ENCODE measurements at places on chromosomes 11 and 22. TPM values are rescaled to one million over a fixed set of nuclear protein-coding genes. Genes with fewer than 3 reads are reported as not detected.

PATE4 gene
- not detected for total RNA-seq

ARHGAP32 gene
- 12.4 TPM for total RNA-seq

STARD10 gene
- total RNA-seq, result 4.3 TPM

PAMR1 gene
- not detected for total RNA-seq

SAA4 gene
- not detected for total RNA-seq

KRTAP5-10 gene
- not detected for total RNA-seq

ELFN2 gene
- 0.02 TPM for total RNA-seq

RAB36 gene
- total RNA-seq, result 0.67 TPM

NLRP14 gene
- total RNA-seq, result 0.07 TPM

DNA sequence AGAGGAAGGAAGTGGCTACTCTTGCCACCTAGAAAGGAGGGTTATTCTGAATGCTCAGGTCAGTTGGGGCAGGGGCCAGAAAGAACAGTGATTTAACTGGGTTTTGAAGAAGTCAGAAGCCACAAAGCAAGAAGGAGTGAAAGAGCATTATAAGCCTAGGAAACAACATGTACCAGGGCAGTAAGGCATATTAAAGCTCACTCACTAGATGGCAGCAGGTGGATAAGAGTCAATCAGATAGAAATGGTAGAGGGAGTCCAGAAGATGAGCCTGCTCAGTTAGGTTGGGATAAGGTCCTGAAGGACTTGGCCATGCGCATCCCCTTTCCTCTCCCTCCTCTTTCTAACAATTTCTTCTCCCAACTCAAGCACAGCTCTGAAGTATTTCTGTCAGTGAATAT is 22.0 kb upstream of the PATE1 start:
- peak; percentile 6 for DNase-seq

GRCh38 chr11:103364687-103365086 is 255.5 kb downstream of the DYNC2H1 start:
- no peak for DNase-seq

GRCh38 chr11:63851364-63851763 is 12.5 kb downstream of the MARK2 start:
- DNase-seq, result no peak

- DNase-seq, result no peak
Measured at GRCh38 chr22:23026777-23027176, 43.5 kb upstream of the GNAZ start.

GRCh38 chr11:67408437-67409200 is 4.7 kb downstream of the TBC1D10C start:
- DNase-seq, result no peak

DNA sequence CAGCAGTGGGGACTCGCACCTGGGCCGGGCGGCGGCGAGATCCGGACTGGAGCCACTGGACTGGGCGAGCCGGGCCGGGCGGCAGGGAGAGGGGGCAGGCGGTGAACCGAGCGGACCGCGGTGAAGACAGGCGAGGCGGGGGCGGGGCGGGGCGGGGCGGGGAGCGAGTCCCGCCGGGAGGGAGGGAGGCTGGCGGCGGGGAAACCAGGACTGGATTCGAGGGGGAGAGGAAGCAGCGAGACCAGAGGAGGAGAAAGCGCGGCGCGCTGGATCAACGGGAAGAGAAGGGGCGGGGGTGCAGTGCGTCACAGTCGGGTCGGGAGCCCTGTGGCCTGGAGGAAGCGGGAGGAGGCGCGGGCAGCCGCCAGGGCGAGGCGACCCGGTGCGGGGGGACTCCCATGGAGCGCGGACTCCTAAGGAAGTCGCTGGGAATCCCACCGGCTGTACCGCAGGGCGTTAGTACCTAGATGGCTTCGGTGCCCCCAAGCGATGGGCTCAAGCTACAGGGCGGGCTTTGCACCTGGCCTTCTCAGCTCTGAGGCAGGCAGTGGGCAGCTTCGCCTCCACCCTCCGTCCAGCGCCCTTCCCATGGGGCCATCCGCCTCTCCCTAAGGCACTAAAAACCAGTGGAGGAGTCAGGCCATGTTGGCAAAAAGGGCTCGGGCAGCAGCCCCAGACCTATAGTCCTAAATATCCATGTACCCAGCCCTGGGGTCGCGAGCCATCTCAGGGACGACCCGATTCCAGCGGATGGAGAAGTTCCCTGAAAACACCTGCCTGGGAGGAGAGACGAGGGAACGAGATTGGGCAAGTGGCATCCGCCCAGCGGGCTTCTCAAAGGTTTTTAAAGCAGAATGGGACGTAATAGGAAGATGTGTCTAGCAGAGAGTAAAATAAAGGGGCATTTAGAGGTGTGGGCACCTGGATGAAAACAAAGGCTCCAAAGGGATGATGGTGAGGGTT is at the start of gene TMEM121B:
Gene TMEM121B, minus strand, starts transcription at position 128 of the 963 bp plus-strand sequence. CDS start 233 bp downstream, outside the sequence.
- DNase-seq, result peak; percentile 8

DNA sequence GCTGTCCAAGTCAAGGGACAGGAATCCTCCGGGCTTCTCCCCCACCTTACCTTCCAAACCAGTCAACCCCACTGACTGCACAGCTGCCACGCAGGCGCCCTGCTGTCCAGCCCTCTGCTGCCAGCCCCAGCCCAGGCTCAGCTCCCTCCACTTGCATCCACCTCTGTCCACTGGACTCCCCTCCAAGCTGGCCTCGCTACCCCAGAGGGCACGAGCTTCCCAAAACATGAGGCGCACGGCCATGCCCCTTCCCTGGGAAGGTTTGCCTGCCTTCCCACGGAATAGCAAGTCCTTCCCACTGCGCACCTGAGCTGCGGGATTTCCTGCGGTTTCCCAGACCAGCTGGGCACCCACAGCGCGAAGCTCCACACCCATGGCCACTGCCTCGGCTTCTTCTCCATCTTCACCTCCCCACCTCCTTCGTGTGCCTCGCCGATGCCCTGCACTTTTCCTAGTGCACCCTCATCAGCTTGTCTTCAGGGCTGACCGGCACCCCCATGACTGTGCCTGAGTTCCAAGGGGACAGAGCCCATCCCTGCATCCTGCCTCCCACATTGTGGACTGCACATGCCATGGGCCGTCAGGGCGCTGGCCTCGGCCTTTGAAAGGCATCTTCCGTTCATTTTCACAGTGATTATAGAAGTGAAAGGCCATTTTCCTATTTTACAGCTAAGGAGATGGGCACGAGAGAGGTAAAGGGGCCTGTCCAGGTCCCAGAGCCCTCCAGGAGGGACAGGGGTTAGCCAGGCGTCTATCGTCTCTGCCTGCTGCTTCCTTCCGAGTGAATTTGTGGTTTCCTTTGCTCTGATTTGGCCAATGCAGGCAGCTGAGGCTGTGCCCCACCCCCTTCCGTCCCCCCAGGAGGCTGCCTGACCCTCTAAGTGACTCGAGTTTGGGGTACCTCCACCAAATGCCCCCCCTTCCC is 16.4 kb downstream of the IFITM10 start:
- no peak for DNase-seq

DNA sequence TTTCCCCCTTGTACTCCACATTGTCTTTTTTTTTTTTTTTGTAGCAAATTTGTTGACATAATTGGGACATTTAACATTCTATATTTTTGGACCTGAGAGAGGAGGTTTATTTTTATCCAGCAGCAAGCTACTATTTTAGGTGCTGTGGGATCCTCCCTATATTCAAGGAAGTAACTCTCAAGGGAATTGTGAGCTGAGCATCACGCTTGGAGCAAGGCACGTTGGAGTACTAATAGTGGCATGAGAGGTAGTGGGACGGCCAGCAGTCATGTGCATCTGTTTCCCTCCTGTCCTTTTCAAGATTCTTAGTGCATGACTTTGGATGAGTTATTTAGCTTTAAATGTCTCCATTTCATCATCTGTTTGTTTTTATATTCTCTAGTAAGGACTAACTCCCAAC is 52.3 kb downstream of the EXT2 start:
- DNase-seq, result no peak

GRCh38 chr22:45968751-45969413 is 8.1 kb downstream of the WNT7B start:
- no peak for DNase-seq

- no peak for DNase-seq
Measured at GRCh38 chr11:112626731-112627130, 334.5 kb upstream of the NCAM1 start.

GRCh38 chr11:47186076-47186699 is at the start of gene PACSIN3:
Gene PACSIN3 (minus strand): TSS chr11:47186434. CDS start chr11:47182727, 3,707 bp downstream.
- DNase-seq, result no peak

DNA sequence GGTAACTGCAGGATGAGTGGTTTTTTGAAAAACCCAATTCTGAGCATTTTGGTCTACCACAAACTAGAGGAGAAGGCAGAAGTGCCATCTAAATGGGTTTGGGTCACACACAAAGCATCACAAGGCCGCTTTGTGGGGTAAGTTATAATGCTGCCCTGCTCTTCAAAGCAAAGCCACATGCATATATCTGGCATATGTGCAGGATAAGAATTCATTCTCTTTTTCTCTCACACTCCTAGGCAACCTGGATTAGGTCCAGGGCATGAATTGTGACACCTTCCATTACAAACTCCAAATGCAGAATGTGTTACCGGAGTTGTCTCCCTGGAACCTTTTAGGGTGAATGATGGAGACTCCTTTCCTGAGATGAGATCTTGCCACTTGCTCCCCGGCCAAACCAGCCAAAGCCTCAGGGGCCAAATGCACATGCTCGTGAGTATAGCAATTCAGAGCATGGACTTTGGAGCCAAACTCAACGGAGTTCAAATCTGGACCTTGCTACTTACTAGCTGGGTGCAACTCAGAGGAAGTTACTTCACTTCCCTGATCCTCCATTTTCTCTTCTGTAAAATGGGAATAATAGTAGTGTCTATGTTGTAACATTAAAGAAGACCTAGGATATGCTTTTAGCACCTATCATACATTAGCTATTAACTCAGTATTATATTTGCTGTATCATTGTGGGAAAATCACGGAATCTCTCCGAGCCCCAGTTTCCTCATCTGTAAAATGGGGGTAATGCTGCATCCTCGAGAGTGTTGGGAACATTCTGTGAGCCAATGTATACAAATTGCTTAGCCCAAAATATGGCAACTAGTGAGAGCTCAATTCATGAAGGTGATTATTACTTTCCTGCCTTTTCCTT is 96.6 kb downstream of the COMMD9 start:
- no peak for DNase-seq

DNA sequence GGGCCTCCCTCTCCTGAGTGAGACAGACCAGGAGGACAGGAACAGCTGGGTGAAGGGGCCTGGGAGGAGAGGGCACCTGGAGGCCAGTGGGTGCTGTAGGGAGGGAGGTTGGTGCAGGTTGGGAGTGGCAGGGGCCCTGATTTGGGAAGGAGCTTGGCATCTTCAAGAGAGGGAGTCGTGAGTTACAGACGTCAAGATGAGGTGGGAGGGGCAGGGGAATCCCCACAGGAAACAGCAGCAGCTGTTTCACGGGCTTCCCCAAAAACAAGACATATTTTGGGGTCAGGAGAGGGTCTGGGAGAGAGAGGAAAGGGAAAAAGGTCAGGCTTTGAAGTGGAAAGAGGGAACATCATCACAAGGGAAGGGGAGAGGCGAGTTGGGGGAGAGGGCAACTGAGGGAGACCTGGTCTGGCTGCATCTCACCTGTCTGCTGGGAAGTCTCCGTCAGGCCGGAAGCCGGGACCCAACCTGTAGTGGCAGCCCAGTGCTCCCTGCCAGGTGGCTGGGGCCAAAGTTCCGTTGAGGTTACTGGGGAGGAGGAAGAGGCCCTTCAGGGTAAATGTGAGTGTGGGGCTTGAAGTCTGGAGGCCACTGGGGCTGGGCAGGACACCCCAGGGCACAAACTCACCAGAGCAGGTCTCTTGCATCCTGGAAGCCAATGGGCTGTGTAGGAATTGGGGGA is 4.4 kb downstream of the NAALADL1 start:
- DNase-seq, result no peak

- DNase-seq, result no peak
Measured at GRCh38 chr11:133911171-133911570, 45.6 kb downstream of the IGSF9B start.

DNA sequence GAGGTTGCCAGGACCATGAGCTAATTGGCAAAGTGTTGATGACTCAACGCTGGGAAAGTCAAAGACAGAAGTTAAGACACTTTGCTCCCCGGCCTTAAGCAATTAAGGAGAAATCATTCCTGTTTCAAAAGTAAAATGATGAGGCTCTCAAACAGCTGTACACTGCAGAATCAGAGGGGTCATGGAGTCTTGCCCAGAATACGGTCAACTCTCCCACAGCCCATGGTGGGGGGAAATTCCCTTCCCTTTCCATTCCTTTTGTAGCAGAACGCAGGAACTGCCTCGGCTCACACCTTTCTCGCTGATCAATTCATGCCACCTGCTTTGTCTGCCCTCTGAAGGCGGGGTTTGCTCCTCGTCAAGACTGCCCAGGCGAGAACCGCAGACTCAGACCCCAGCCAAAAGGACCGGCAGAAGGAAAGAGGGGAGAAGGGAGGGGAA is 52.8 kb downstream of the MN1 start:
- peak; percentile 19 for DNase-seq

DNA sequence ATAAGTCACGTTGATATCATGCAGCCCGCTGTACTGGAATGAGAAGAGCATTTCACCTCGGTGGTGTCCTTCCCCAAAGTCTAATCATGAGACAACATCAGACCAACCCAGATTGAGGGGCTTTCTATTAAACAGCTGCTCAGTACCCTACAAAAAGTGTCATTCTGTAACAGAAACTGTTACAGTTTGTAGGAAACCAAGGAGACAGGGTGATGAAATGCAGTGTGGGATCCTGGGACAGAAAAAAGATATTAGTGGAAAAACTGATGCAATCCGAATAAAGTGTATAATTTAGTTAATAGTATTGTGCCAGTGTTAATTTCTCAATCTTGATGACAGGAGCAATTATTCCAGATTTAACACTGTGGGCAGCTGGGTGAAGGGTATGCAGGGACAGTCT is 128.0 kb downstream of the MICAL2 start:
- DNase-seq, result no peak

GRCh38 chr11:128882451-128882850 is 8.7 kb upstream of the KCNJ5 start:
- no peak for DNase-seq

GRCh38 chr11:44851496-44851895 is 99.2 kb downstream of the TP53I11 start:
- DNase-seq, result no peak

DNA sequence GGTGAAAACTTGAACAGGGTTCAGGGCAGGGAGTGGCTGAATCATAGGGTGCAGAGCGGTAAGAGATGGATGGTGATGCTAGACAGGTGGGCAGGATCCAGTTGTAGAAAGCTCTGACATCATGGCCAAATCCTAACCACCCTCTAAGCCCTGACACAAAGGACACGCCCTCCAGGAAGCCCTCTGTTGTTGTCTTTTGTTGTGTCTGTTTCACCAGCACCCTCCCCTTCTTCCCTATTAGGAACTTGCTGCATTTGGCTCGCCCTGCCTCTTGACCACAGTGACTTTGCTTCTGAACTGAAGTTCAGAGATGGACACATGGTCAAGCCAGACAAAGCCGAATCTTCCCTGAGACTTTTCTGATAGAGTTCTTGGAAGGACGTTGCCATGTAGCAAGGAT is 14.2 kb upstream of the APOL6 start:
- DNase-seq, result no peak

Measured in NCI-H460 (cell line).